ENCODE measurements at places on chromosomes 2 and 18.

DNA sequence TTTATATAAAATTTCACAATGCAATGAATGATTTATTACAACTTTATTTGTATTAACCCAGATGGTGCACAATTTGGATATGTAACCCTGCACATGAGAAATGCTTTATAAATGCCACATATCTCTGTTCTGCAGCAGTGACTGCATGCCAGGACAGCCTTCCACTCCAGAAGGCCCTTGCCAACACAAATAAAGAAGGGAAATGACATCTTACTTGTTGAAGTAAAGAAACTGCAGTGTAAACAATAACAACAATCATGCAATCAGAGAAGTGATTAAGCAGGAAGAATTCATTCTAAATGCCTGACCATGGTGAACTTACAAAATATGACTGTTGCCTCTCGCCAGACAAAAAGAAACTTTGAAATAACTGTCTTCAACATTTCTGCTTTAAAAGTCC, 129.9 kb upstream of the CHST9 start:
- DNase-seq = no peak

GRCh38 chr2:149863227-149863626, 275.7 kb upstream of the MMADHC start:
- DNase-seq = no peak

GRCh38 chr2:233369897-233370685, 15.8 kb downstream of the DGKD start:
- DNase-seq = no peak

DNA sequence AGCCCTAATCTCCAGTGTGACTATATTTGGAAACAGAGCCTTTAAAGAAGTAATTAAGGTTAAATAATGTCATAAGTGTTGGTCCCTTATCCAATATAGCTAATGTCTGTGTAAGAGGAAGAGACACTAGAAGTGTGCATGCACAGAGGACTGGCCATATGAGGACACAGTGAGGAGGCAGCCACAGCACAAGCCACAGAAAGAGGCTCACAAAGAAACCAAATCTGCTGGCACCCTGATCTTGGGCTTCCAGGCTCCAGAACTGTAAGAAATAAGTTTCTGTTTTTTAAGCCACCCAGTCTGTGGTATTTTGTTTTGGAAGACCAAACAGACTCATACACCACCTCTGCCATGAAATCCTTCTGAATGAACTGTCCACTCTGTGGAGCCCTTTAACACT, 186.4 kb upstream of the SLC39A10 start:
- no peak for DNase-seq

- DNase-seq = no peak
Observed at GRCh38 chr2:241051578-241052487, 50.3 kb downstream of the MTERF4 start.

All from HTR-8/SVneo (cell line).